ENCODE measurements at places on chromosomes 2 and 18.

DNA sequence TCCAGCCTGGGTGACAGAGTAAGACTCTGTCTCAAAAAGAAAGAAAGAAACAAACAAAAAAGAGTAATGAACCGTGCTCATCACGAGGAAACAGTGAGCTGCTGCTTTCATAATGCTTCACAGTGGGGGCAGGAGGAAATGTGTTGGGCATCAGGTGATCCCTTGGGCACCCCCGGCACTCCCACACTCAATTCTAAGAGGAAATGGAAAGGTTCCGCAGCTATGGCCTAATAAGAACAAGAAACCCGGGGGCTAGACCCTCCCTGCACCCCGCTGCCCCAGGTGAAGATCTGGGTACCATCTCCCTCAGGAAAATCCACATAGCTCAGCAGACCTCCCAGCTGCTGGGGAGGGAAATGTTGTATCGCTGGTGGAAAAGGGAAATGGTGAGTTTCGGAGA, 118.9 kb downstream of the LPIN1 start:
- no peak for DNase-seq

- no peak for DNase-seq
Observed at GRCh38 chr2:113905886-113906285, 16.0 kb downstream of the ACTR3 start.

DNA sequence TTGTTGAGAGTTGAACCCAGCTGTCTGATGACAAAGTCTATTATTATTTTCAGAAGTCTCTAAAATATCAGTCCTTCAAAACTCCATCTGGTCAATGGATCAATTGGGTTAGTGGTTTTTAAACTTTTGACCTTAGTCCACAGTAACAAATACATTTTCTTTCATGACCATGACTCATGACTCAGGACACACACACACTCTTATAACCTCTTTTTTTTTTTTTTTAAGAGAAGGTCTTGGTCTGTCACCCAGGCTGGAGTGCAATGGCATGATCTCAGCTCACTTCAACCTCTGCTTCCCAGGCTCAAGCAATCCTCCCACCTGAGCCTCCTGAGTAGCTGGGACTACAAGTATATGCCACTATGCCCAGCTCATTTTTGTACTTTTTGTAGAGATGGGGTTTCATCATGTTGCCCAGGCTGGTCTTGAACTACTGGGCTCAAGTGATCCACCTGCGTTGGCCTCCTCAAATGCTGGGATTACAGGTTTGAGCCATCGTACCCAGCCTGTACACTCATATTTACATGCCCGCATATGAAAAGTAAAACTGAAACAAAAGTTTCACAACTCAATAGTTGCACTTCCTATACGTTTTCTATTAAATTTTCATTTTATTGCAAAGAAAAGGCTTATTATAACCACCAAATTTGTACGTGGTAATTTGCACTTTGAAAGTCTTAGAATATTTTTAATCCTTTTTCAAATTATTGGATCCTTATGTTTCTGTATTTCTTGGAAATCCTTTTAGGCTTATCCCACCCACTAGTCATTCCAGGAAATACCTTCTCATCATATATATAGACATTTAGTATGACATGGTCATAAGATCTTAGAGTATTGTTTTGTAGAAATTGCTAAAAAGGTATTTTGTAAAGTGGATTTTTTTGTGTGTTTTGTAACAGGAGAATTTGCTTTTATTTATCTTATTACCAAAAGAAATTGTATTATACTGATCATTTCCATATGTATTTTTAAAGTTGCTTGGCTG, 199.0 kb downstream of the LPIN1 start:
- no peak for DNase-seq

- DNase-seq: no peak
Observed at GRCh38 chr18:8654503-8655451, 45.5 kb downstream of the RAB12 start.

DNA sequence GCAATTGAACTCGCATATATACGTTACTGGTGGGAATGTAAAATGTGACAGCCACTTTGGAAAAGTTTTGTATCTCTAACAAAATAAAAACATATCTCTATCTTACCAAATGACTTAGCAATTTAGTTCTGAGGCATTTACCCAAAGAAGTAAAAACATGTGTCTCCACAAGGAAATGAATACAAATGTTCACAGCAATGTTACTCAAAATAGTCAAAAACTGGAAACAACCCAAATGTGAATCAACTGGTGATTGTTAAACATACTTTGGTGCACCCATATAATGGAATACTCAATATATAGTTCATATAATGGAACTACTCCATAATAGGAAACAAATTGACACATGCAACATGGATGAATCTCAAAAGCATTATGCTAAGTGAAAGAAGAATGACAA, 70.4 kb upstream of the DNER start:
- DNase-seq: no peak

Measured in stimulated activated CD4-positive, alpha-beta T cell treated with anti-CD3 and anti-CD28 coated beads, TNF-alpha, amount 100 ng/mL, for 24 hours (primary cell).